ENCODE measurements at places on chromosomes 16 and 17.

GRCh38 chr17:50955667-50956120 lies 89.5 kb upstream of the TOB1 start:
- DNase-seq: no peak

GRCh38 chr17:5705081-5705875 lies 121.0 kb upstream of the NLRP1 start:
- DNase-seq: peak; percentile 9

DNA sequence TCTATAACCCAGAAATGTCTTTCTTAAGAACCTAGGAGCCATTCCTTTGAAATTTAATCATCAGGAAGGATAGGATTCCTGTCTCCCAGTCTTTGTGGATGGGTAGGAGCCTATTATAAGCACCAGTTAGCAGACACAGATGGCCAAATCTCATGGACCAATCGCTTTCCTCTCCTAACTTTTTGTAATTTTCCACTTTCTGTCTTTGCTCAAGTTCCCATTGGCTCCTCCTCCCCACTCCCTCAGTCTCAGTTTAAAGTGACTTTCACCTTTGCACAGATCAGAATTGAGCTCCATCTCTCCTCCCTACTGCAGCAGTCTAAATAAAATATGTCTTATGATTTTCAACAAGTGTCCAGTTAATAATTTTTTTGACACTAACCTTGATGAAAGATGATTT lies 192.3 kb downstream of the HS3ST3A1 start:
- no peak for DNase-seq

DNA sequence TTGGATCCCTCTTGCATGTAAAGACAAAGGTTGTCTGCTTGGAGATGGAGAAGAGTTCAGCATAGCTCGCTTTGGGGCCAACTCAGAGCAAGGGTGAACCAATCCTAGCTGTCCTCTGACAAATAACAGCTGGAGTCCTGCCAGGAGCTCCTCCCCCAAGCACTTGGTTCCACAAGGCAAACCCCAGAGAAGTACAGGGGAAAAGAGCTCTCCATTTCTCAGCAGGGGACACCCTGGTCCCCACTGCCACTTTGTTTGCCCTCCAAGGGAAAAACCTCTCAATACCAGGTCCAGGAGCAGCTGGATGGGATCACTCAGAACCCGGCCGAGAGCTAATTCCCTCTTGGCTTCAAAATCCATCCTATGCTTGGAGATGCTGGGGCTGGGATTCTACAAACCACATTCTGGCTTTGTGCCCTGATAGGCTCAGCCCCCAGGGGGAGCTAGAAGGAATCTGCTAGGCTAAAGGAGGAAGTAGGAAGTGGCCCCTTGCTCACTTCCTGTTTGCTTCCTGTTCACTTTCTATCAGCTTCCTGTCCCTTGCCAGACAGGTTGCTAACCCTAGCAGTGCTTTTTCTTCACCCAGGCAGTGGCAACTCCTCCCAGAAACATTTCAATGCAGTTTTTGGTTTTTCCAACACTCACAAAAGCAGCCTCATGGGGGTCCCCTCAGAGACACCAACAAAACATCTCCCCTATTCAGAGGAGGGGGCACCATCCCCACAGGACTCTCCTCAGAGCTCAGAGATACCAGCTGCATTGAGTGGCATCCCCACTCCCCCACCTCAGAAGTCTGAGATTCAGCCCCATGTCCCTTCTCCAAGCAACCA lies 30.7 kb downstream of the CDRT4 start:
- DNase-seq: no peak

- DNase-seq: peak; percentile 79
Measured at GRCh38 chr17:79803997-79804855, 7.3 kb upstream of the CBX8 start.

- no peak for DNase-seq
Measured at GRCh38 chr16:21565861-21566669, 33.3 kb upstream of the METTL9 start.

DNA sequence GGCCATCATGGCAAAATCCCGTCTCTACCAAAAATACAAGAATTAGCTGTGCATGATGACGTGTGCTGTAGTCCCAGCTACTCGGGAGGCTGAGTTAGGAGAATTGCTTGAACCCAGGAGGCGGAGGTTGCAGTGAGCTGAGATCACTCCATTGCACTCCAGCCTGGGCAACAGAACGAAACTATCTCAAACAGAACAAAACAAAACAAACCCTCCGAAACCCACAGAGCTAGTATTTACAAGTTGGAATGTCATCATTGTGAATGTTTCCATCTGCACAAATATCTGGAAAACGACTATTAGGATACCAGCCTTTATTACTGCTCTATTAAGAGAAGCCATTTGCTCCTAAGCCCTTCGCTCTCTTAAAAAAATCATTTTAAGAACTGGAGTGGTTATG lies 26.0 kb downstream of the SMARCE1 start:
- DNase-seq: no peak

DNA sequence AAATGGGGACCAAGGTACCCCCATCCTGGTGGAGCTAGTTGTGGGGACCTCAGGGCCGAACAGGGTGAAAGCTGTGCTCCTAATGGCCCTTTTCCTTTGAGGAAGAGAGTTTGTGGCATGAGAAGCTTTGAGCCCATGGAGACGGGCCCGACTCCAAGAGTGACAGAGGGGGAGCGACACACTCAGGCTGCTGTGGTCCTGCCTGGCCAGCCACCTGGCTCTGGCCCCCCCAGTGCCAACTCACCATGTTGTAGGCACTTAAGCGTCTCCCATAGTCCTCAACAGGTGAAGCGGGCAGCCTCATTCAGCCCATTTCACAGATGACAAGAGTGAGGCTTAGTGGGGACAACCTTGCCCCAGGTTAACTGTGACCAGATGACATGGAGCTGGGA lies 1.6 kb downstream of the IL21R start:
- no peak for DNase-seq

DNA sequence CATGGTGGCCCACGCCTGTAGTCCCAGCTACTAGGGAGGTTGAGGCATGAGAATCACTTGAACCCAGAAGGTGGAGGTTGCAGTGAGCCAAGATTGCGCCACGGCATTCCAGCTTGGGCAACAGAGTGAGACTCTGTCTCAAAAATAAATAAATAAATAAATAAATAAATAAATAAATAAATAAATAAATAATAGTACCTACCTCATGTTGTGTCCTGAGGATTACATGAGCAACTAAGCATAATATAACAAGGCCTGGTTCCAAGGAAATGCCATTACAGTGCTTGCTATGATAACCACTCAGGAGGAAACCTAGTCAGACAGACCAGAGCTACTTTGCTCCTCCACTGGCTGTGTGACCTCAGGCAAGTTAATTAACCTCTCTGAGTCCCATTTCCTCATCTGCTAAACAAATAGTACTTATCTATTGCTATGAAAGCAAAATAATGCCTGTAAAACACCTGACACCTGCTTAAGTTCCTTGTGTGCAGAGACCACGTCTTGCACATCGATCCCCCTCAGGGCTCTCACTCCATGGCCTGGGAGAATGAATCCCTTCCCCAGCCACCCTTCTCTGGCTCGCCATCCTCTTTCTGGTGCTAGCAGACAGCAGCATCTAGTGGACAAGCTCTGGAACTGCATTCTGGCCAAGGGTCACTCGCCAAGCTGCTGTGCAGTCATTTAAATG lies 7.5 kb downstream of the EPOP start:
- DNase-seq: no peak

- no peak for DNase-seq
Measured at GRCh38 chr17:79572136-79572925, 38.5 kb downstream of the RBFOX3 start.

DNA sequence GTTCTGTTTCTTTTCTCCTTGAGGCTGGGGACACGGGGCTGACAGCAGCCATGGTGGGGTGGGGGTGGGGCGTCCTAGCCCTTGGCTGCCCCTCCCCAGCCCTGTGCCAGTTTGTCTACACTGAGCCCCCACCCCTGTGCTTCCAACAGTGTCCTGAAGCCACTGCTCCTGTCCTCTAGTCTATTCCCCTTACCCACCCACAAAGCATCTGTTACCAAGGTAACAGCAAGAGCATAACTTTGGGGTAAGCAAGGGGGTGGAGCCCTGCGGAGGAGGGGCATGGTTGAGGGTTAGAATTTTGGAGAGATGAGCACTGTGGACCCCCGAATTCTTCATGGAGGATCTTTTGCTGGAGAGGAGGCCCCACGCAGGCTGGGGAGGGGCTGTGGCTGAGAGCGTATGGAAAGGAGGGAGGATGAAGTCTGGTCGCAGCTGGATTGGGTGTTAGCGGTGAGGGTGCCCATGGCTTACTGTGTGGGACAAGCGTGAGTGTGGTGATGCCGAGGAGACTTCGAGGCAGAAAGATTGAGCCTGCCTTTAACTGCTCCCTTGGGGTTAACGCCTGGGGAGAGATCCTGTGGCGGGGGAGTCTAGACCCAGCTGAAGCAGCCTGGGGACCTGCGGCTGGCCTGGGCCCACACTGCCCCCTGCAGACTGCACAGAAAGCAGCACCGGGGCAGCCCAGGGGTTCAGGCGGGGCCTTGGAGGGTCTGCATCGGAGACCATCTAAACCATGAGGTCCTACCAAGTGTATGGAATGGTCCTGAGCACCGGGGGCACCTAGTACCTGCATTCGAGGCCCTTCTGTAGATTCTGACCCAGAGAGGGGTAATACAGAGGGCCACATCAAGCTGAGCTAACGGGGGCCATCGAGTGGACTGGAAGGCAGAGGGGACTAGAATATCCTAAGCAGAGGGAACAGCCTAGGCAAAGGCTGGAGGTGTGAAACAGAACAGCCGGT lies 6.1 kb upstream of the STAC2 start:
- no peak for DNase-seq

- no peak for DNase-seq
Measured at GRCh38 chr17:40374821-40375498, 10.4 kb upstream of the GJD3 start.

DNA sequence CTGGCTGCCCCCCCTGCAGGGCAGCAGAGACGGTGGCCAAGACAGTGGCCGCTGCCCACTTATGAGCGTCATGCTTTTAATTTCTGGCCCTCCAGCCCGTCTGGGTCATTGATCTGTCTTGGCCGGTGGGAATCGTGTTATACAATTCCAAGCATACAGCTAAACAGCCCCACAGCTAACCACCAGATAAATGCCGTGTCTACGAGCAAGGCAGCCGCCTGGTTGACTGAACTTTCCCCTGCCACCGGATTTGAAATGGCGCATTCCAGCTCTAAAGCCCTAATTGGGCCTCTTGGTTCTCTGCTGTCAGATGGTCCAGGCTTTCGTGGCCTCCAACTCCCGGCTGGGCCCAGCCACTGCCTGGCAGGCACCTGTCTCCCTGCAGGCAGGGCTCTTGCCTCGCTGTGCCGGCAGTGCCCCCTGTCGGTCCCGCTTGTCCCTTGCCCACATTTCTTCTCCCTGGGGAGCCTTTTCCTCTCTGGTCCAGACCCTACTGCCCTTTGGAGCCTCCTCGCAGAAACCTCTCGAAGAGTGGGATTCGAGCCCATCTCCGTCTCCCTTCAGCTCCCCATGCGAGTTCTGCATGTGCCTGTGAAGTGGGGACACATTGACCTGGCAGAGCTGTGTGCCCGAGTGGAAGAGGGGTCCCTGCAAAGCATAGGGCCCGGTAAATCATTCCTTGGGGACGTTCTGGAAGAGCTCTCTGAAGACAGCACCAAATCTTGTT lies 1.8 kb upstream of the RBFOX3 start:
- DNase-seq: no peak

DNA sequence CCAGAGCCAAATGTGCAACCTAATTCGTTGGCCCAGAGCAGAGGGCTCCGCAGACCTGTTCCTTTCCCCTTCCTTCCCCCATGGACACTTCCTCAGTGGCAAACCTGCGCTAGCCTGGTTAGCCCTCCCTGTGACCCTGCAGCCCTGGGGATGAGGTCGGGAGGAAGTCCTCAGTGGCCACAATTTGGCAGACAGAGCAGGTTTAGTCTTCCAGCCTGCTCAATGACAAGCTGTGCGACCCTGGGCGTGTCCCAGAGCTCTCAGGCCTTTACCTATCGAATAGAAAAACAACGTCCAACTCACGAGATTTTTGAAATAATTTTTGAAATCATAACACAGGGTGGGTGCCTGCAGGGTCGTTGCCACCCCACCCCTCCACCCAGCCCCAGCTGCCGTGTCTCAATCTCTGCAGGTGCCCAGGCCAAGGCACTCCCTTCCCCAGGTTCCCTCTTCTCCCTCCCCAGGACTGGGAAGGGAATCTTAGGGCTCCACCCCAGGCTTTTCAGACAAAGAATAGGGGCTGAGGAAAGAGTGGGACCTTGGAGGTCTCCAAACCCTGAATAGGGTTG lies 1.4 kb downstream of the HBM start:
- no peak for DNase-seq

GRCh38 chr17:63369233-63369632 lies 76.9 kb downstream of the CYB561 start:
- no peak for DNase-seq

GRCh38 chr16:86442703-86443102 lies 67.6 kb upstream of the FOXF1 start:
- DNase-seq: no peak

GRCh38 chr17:47077576-47077975 lies 98.5 kb upstream of the RPRML start:
- DNase-seq: no peak

DNA sequence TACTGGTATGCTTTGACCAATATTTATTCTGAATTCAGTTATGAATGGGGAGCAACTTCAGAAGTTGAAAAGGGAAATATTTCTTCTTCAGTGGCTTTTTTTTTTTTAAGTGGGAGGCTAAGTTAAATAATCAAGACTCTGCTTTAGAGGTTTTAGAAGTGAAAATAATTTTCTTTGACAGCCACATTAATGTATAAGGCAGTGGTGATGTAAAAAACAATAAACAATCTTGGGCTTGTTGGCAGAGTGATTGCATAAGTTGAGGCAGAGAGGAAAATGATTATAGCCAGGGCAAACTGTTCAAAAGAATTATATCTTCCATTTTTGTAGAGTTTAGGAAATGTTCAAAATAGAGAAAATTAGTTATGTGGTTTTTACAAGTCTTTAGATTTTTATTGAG lies 5.4 kb upstream of the KRT12 start:
- no peak for DNase-seq

DNA sequence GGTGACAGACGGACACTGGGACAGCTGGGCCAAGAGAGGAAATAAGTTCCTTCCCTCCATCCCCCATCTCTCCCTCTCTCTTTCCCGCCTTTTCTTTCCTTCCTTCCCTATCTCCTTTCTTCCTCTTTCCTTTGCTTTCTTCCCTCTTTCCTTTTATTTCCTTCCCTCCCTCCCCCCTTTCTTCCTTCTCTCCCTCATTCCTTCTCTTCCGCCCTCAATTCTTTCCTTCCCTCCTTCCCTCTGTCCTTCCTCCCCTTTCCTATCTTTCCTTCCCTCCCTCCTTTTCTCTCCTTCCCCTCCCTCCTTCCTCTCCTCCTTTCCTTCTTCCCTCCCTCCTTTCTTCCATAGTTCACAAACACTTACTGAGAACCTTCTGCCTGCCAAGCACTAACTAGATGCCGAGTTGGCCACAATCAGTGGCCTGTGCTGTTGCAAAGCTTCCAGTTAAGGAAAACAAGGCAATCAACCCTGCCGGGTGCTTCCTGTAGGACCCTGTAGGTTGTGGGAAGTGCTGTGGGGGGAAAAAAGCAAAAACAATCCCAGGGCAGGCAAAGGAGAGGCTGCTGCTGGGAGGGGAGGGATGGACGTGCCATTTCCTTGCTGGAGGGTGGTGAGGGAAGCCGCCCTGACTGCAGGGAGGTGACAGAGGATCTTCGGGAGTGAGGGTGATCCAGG lies 31.7 kb downstream of the ABCC6 start:
- DNase-seq: no peak

Data from stimulated activated CD4-positive, alpha-beta T cell treated with anti-CD3 and anti-CD28 coated beads, TNF-alpha, amount 100 ng/mL, for 24 hours (primary cell).